HCEC 1CT (cell line): ENCODE measurements at places on chromosomes 16 and 17.

- peak; percentile 72 for DNase-seq
Measured at GRCh38 chr16:47213761-47214440, 70.2 kb upstream of the NETO2 start.

DNA sequence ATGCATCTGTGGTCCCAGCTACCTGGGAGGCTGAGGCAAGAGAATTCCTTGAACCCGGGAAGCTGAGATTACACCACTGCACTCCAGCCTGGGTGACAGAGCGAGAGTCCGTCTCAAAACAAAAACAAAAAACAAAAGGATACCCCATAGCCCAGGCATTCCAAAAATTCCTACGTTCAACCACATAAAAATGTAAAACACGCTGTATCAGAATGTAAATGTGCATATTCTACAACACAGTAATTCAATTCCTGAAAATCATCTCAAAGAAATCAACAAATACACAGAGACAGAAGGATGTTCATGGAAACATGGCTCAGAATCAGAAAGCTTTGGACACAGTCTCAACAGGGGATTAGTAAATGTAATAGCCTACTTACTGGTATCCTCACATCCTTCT is 33.0 kb downstream of the COG7 start:
- peak; percentile 42 for DNase-seq

- no peak for DNase-seq
Measured at GRCh38 chr17:43027091-43028032, 2.3 kb downstream of the RND2 start.

DNA sequence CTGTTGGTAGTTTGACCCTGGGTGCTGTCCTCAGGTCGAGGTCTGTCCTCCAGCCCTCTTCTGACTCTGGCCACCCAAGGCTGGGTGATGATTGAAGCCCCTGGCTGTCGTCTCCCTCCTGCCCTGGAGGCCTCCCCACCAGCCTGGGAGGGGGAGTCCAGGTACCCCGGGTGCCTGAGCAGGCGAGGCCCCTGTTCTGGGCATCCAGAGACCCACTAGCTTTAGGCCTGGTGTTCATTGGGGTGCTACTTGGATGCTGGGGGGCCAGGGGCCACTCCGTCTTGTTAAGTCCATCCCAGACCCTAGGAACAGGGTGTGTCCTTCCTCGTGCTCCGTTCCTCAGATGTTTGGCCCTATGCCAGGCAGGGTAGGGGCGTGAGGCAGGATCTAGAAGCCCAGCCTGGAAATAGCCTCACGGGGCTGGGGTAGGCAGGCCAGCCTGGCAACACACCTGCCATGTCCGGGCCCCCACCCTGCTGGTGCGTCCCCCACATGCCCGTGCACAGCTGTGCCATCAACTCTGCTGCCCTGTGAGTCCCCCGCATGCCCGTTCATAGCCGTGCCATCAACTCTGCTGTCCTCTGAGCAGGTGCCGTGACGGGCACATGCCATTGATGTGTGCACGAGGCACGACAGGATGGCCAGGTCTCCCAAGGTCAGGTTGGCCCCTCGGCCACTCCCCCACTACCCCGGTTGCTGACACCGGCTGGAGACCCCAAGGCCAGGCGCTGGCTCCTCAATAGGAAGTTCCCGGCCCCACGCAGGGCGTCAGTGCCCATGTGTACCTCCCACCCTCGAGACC is 36.9 kb downstream of the GINS2 start:
- DNase-seq, result no peak

GRCh38 chr17:81805707-81806460 is 1.9 kb downstream of the GCGR start:
- DNase-seq, result no peak

- peak; percentile 77 for DNase-seq
Measured at GRCh38 chr16:14172200-14172809, 101.2 kb downstream of the MRTFB start.

- DNase-seq, result no peak
Measured at GRCh38 chr16:50578137-50578536, 29.9 kb downstream of the NKD1 start.

- DNase-seq, result no peak
Measured at GRCh38 chr16:74556375-74556922, 50.5 kb downstream of the GLG1 start.

DNA sequence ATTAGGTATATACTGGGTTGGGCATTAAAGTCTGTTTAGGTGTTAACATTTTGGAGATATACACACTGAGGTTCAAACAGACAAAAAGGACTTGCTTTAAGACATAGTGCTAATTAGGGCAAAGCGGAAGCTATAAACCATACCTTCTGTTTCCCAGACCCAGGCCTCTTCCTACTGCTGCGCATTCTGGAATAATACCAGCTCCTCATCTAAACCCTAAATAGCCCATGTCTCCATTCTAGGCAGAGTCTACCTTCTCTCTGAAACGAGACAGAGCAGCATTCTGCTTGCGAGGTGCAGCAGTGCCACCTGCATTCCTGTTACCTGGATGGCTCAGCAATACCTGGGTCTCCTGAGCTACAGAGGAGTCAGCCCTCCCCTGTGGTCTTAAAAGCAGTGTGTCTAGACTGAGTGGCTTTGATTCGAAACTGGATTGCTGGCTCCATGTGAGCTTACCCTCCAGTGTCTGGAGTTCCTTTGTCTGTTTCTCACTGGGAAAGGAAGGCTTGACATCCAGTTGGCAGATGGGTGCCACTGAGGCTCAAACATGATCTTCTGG is 6.4 kb downstream of the YPEL2 start:
- no peak for DNase-seq

DNA sequence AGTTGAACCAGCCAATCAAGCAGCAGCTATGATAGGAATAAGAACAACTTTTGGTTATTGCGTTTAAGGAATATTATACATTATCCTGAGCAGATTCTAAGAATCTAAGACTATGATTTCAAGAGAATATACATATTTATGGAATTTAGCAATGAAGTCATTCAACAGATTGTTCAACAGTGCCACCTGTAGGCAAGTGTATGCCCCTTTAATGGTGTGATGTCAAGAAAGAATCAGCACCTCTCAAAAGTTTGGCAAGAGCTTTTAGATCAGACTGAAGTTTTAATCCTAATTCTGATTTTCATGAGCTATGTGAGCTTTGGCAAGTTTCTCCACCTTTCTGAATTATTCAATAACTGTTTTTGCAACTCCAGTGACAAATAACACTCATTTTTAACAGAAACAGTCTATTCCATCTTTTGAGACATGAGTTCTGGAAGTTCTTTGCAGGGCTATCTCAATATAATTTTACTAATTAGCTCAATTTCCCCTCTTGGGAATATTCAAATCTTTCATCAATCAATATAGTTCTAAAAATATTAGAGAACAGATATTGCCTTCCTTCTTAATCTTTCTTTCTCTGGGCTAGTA is 474.3 kb upstream of the TOM1L1 start:
- DNase-seq, result no peak

- no peak for DNase-seq
Measured at GRCh38 chr17:21275047-21275578, 9.4 kb upstream of the MAP2K3 start.

DNA sequence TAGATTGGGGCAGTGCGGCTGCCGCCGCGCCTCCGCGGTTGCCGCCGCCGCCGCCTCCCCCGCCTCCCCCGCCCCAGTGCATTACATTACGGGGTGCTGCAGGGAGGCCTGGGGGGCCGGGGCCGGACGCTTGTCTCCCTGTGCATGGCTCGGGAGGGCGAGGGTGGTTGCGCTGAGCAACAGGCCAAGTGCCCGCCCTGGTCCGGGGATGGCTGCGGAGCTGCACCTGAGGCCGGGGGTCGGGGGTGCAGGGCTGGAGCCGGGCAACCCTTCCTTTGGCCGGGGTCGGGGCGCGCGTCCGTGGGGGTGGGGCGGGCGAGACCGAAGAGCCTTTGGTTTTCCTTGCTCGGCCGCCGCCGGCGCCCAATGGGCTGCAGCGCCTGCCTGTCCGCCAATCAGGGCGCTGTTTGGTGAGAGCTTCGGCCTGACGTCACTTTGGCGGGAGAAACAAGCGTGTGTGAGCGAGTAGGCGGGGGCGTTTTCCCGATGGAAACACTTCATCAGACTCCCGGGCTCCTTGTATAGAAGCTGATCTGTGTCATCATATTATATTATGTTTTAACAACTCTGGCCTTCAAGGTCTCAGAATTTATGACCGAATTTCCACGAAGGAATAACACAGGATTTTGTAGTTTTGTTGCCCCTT is 941 bp upstream of the FBXL20 start:
- peak; percentile 95 for DNase-seq

- peak; percentile 39 for DNase-seq
Measured at GRCh38 chr16:9134739-9135138, 43.3 kb downstream of the HAPSTR1 start.

DNA sequence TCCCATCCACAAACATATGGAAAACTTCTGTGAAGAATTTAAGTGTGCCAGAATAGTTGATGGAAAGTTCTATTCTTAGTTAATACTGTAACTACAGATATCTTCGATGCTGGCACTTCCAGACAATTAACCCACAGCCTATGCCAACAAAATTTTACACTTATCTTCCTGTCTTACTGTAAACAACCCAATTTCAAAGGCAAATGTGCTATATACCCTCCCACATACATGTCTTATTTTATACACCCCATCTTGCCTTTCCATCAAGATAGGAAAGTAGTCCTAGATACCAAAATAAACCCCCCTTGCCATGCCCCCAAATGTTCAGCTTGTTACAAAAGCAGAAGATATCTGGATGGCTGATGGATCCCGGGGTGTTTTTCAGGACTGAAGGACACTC is 306.3 kb downstream of the SLC39A11 start:
- no peak for DNase-seq

DNA sequence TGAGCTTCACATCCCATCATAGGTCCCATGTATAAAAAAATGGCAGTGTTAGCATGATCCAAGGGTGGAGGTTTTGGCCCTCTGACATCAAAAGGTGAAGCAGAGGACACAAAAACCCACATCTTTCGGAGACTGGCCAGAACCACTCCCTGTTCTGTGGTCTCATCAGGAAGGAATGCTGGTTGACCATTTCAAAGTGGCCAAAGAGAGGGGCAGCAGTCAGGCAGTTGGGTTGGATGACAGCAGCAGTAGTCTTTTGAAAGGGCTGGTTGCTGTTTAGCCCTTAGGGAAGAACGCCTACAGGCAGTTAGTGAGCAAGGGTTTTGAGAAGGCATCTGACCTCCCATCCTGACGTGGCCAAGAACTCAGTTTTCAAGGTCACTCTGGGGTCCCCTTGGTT is 40.5 kb downstream of the LCMT1 start:
- DNase-seq, result peak; percentile 45

DNA sequence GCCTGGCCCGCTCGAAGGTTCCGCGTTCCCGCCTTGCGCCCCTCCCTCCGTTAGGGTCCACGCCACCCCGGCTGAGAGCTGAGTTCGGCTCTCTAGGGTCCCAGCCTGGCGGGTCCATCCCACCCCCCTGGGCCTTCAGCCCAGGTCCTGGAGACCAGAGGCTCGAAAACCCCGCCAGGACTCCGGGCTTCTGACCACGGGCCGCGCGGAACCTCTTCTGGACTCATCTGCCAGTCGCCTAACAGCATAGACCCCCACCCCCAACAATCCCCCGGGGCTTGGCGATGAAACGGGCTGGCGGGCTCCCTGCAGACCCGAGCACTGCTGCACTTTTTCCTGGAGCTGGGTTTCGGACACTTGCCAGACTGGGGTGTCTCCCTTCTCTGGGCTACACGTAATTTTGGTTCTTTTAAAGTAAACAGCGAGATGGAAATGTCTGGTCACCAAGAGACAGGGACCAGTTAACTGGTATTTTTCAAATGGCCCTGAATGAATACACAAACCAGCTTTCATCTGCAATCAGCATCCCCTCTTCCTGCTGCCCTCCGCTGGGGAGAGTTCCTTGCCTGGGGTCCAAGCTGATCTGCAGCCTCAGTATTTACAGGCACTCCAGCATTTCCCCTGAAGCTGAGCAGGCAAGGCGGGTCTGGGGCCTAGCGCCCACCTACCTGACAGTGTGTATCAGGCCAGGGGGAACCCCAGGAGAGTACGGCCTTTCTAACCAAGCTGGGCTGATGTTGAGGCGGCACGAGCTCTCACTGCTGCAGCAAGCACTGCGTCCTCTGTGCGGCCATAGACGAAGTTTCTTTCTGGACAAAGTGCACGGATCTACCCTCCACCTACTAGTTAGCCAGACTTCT is 639 bp upstream of the TRIM65 start:
- DNase-seq, result no peak

- no peak for DNase-seq
Measured at GRCh38 chr17:79732804-79733691, 2.3 kb downstream of the ENPP7 start.

GRCh38 chr17:65509032-65509431 is 52.4 kb downstream of the AXIN2 start:
- no peak for DNase-seq

DNA sequence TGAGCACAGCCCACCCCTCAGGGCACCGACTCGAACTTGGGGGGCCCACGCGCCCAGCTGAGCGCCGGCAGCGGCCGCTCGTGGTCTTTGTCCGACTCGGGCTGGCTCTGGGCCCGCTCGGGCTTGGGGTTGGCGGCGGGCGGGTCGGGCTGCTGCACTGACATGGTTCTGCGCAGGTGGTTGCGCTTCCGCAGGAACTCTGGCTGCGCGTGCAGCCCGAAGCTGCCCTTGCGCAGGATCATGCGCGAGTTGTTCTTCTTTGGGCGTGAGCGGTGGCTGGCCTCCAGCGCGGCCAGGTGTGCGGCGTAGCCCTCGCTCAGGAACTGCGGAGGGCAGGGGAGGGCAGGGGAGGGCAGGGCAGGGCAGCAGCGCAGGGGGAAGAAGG is 11.1 kb downstream of the PIMREG start:
- no peak for DNase-seq

GRCh38 chr16:8868416-8869211 is at the start of gene CARHSP1:
TSS of gene CARHSP1 (minus strand) at chr16:8869006. CDS start at chr16:8859328, 9,678 bp downstream.
- DNase-seq, result peak; percentile 92

GRCh38 chr17:33492731-33493265 is 199.7 kb upstream of the ASIC2 start:
- no peak for DNase-seq

DNA sequence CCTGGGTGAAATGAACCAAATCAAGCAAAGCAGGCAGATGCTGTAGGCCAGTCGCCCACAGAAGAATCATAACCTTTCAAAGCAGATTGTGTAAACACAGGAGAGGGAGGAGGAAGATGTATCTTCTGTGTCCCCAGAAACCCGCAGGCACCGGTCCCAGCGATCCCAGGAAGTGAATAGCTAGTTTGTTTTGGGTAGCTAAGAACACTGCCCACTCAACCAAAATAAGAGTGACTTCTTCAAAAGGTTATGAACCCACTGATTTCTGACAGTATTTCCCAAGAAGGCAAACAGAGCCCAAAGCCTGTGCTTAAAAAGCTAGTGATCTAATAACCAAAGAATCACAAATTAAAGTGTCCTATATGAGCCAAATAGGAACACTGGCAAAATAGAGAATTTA is 67.8 kb downstream of the GRIN2A start:
- DNase-seq, result no peak

DNA sequence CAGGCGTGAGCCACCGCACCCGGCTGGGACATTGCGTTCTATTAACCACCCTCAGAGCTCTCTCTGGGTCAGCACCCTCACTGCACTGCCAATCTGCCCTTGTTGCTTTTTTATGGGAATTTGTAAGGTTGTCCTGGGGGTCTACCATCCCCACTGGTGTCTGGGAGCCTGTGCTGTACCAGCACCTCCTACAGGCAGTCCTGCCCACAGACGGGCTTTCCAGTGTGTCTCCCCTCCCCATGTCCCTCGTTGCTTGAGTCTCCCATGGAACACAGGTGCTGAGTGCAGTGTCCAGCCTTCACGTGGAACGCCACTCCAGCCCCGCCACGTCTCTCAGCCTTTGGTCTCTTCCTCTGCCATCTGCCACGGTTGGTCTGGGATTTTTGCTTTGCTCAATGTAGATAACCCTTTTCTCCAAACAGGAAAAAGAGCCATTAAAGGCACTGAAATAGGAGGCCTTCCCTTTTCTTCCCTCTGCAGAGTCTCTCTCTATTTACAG is 68.0 kb upstream of the CBX4 start:
- no peak for DNase-seq

- DNase-seq, result peak; percentile 25
Measured at GRCh38 chr17:38598536-38598935, 7.2 kb downstream of the SRCIN1 start.
